ENCODE measurements at places on chromosomes 13 and 19.

GRCh38 chr13:96632536-96633320 is 361.5 kb downstream of the OXGR1 start:
- no peak for DNase-seq

- peak; percentile 30 for DNase-seq
Measured at GRCh38 chr19:47158879-47159503, 28.4 kb downstream of the SAE1 start.

DNA sequence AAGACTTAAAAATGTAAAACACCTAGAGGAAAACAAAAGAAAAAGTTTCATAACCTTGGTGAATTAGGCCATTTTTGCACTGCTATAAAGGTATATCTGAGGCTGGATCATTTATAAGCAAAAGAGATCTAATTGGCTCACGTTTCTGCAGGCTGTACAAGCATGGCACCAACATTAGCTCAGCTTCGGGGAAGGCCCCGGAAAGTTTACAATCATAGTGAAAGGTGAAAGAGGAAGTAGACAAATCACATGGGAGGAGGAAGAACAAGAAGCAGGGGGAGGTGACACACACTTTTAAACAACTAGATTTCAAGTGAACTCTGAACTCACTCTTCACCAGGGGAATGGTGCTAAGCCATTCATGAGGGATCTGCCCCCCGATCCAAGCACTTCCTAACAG is 1358.5 kb upstream of the PCDH9 start:
- DNase-seq = no peak

DNA sequence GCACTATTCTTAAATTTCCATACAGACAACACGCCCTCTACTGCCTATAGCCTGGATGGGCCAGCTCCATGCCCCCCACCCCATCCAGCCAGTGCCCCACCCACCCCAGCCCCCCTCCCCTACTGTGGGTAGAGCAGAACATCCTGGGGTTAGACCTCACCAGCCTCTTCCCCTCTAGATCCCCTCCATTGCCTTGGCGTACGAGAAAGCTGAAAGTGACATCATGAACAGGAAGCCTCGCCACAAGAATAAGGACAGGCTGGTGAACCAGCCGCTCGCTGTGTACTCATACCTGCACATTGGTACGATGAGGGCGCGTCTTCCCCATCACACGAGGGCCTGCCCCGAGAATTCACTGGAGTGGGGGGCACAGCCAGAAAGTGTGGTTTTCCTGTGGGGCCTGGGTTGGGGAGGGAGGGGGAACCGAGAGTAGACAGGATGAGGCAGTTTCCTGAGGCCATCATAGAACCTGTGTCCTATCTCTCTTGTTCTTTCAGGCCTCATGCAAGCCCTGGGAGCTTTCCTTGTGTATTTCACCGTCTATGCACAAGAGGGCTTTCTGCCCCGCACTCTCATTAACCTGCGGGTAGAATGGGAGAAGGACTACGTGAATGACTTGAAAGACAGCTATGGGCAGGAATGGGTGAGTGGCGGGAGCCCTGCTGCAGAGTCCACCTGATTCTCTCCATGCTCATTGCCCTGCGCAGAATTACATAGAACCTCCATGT is 29.1 kb downstream of the ATP12A start:
- peak; percentile 41 for DNase-seq

DNA sequence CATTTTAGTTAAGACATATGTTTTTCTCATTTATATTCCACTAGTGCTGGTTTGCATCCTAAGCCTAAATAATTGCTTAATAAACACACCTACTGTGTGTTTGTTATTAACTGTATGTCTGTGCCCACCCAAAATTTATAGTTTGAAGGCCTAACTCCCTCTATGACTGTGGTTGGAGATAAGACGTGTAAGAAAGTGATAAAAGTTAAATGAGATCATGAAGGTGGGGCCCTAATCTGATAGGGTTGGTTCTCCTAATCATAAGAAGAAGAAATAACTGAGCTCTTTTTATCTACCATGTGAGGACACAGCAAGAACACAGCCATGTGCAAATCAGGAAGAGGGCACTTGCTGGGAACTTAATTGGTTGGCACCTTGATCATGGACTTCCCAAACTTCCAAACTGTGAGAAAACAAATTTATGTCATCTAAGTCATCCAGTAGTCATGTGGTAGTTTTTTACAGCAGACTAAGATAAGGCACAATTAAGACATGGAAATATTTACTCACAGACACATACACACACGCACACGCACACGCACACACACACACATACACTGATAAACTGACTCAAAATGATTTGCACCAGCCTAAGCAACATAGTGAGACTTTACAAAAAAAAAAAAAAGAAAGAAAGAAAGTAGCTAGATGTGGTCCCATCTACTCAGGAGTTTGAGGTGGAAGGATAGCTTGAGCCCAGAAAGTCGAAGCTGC is 662.1 kb downstream of the PCDH9 start:
- no peak for DNase-seq

GRCh38 chr13:39244561-39245230 is 206.4 kb downstream of the NHLRC3 start:
- DNase-seq = no peak

GRCh38 chr19:39533003-39533512 is 406 bp upstream of the EID2B start:
- DNase-seq = no peak

GRCh38 chr19:2087621-2088100 is 8.5 kb downstream of the MOB3A start:
- no peak for DNase-seq

DNA sequence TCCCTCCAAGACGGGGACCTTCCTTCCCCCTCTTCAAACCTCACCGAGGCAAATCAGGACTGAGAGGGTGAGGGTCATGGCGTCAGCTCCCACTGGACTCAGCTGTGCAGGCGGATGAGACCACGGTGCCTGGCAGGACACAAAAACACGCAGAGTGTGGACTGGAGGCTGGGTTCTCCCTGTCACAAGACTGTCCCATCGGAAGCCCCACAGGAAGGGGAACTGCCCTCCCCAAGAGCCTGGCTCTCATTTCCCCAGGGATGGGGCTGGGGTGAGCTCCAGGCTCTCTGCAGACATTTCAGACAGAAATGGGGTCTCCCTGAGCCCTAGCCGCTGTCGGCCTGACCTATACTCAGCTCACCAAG is at the start of gene LILRB5:
TSS of gene LILRB5 (minus strand) at position 158 of the 365 bp plus-strand sequence. CDS start at position 78, 80 bp downstream.
- no peak for DNase-seq

DNA sequence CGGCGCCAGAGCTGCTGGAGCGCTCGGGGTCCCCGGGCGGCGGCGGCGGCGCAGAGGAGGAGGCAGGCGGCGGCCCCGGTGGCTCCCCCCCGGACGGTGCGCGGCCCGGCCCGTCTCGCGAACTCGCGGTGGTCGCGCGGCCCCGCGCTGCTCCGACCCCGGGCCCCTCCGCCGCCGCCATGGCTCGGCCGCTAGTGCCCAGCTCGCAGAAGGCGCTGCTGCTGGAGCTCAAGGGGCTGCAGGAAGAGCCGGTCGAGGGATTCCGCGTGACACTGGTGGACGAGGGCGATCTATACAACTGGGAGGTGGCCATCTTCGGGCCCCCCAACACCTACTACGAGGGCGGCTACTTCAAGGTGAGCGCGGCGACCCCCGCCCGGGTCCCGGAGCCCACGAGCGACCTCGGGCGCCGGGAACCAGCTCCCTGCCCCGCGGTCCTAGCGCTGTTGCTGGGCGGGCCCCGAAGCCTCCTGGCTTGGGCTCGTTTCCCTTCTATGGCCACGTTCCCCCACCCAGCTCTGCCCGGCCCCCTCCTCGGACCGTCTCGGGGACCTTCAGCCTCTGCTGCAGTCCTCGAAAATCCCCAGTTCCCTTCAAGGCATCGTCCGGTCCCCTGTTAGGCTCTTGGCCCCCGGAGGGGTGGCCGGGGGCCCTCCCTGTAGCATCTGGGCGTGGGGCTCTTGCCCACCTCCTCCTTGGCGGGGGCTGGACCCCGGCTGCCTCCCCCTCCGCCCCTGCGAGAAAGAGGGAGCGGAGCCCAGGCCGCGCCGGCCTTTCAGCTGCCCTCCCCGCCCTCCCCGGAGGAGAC is at the start of gene CDC34:
TSS of gene CDC34 (plus strand) at position 8 of the 808 bp plus-strand sequence. CDS start at position 180, 172 bp downstream.
- no peak for DNase-seq

GRCh38 chr19:3201072-3201700 is 15.5 kb downstream of the NCLN start:
- no peak for DNase-seq

DNA sequence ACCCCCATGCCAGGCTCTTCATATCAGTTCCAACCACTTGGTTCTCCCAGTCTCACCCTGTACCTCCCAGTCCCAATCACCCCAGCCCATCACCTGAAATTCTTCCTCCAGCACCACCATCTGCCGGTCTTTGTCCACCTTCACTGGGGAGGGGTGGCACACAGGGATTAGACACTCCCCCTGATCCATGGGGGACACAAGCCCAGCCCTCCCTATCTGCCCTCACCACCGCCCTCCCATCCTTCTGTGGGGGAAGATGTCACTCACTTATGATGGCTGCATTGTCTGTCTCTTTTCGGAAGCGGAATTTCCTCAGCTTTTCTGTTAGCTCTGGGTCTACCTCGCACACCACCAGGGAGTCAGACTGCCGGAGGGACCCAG is 685 bp downstream of the GMFG start:
- DNase-seq = peak; percentile 24

DNA sequence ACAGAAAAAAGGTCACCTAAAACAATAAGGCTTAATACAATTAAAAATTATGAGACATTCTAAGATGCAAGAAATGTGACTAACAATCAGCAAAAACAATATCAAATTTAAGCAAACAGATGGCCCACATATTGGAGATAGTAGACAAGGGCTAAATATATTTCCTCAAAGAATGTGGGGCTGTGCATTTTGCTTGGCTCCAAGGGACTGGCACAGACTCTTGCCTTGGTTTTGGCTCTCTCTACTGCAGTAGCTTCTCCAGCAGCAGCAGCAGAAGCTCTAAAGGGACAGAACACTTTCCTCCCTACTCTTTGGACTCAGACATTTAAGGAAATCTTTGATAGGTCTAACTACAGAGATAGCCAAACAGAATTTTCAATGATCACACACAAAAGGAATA is 38.2 kb upstream of the ZNF780A start:
- no peak for DNase-seq

DNA sequence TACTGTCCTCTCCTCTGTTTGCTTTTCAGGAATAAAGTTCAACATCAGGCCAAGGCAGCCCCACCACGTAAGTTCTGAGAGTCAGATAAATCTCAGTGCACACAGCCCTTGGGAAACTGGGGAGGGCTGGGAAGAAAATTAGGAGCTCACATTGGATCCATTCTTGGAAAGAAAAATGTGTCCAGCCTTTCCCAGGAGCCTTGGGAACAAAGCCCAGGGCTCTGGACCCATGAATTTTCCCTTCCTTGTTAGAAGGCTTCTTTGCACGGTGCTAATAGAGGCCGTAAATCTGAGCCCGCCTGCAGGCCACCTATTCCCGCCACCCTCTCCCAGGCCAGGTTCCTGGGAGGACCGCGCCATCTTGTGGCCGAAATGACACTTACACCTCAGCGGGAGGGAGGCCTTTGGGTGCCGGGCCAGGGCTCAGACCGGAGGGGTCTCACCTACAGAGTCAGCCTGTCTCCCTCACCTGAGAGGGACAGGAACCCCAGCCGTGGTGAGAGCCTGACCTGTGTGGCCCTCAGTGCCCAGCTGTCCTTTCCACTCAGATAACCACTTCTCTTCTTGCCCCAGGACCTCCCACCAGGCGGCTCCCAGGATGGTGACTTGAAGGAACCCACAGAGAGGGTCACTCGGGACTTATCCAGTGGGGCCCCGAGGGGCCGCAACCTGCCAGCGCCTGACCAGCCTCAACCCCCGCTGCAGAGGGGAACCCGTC is 25.1 kb upstream of the KCTD15 start:
- DNase-seq = peak; percentile 57

DNA sequence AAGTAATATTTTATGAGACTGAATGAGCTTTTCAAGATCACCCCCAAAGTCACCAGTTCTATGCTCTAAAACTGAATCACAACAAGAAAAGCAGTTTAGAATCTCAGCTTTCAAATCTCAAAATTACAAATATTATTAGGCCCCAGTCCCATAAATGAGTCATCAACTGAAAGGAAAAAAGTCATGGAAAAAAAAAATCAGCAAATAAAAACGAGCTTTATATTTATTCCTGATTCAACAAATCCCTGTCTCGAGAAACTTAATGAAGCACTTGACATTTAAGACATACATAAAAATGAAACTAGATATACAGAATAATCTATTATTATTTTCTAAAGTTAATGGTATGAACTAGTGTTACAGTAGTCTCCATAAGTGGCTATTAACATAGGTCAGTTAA is 203.0 kb downstream of the DIAPH3 start:
- no peak for DNase-seq

DNA sequence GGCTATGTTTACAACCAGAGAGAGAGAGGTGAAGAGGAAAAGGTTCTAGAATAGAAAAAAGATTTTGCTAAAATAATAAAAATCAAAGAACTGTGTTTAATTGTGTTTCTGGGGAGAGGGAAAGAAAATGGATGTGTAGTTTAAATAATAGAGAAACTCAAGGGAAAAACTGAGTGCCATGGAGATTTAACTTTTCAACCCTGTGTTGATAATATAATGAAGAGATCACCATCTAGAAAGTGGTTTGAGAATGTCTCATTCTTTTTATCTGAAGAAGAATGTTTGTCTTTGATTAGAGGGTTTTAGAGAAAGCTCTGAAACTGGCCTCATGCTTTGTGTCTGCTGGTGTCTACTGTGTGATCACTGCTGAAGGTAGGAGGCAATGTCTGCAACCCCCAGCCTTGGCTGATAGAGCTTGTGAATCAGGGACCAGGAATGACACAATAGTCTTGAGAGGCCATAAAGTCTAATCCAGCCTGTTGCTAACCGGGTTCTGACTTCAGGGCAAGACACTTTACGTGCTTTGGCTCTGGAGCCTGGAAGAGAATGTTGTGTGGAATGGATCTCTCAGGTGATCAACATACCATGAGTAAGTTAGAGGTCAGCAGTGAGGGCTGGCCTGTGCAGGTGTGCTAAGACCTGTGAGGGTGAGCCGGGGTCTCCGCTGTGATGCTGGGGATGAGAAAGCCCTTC is 5.4 kb downstream of the COL4A2 start:
- DNase-seq = no peak

- no peak for DNase-seq
Measured at GRCh38 chr19:3617463-3617862, 9.1 kb downstream of the CACTIN start.

GRCh38 chr13:40306817-40307216 is 359.6 kb downstream of the FOXO1 start:
- DNase-seq = no peak

DNA sequence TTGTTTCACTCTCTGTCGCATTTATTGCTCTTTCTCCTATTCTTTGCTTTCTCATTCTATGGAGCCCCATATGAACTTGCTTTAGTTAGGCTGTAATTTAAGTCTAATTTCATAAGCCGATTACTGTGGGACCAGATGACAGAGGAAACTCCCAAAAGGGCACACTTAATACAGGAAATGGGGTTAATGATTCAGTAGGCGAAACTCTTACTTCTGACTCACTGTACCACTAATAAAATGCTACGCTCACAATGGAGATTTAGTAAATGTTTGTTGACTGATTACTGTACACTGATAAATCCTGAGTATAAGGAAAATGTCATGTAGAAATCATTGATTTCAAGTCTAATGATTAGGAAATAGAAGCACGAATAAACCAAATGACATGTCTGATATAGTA is 276.4 kb downstream of the KLF5 start:
- no peak for DNase-seq

- DNase-seq = no peak
Measured at GRCh38 chr19:38958301-38958700, 17.2 kb downstream of the FBXO17 start.

GRCh38 chr13:44299152-44299943 is 74.3 kb upstream of the SERP2 start:
- no peak for DNase-seq

All from activated CD8-positive, alpha-beta memory T cell treated with anti-CD3 and anti-CD28 coated beads, Interleukin-2, amount 50 U/mL, for 4 hours (primary cell).